ENCODE measurements at places on chromosomes 2 and 18.

DNA sequence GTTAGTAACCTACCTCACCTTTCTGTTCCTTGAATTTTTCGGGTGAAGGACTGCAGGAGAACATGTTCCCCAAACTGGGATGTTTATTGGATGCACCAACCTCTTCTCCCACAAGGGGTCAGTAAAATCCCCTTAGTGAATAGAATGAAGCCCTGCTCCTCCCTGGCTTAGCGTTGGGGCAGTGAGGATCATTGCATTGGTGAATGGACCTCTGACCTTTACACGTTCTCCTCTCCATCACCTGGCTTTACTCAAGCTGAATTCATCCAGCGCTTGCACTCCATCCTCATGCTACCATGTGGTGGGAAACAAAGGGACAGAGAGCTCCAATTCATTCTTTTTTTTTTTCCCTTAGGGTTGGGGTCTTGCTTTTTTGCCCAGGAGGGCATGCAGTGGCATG is 157.2 kb downstream of the MIB1 start:
- DNase-seq: peak; percentile 69

DNA sequence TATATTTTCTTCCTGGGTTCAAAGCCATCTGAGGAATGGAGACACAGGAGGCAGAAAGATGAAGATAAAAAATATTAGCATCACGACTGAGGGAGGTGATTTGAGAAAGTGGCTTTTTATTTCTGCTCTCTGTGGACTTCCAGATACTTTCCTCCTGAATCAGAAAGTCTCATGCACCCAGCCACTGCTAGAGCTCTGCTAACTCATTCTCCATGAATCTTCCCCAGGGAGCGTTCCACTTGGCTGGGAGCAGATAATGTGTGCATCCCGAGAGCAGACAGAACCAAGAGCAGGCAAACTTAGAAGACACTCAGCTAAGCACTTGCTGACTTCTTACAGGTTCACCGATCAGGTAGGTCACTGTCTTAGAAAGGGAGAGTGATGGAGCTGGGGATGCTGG is 264.1 kb upstream of the THUMPD2 start:
- no peak for DNase-seq

GRCh38 chr2:216312441-216312840 is 59.8 kb downstream of the MARCHF4 start:
- DNase-seq: no peak

GRCh38 chr18:45370255-45371010 is 244.8 kb upstream of the SLC14A2 start:
- DNase-seq: peak; percentile 53

DNA sequence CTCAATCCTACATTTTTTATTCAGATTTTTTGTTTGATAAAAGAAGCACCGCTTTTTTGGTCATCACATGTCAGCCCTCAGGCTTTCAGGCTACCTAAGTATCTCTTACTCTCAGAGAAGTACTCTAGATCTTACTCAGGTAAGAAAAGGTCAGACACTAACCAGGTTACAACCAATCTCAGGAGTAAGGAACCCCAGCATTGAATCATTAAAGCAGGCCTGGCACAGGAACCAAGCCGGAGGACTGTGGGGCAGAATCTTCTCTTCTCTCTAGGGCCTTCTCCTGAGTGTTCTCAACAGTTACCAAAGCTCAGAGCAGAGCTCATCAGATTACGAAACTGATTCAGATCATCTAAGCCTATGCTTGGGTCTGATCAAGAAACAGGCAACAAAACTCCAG is 28.2 kb downstream of the RBMS1 start:
- no peak for DNase-seq

- DNase-seq: no peak
These were observed 260.8 kb downstream of the RDH14 start for GRCh38 chr2:18299423-18300212.

- no peak for DNase-seq
These were observed 180.8 kb downstream of the WDR7 start for GRCh38 chr18:56831988-56832387.

- peak; percentile 31 for DNase-seq
These were observed 12.4 kb downstream of the DYM start for GRCh38 chr18:49447810-49448745.

GRCh38 chr18:56570978-56571377 is 67.4 kb downstream of the TXNL1 start:
- DNase-seq: peak; percentile 68

DNA sequence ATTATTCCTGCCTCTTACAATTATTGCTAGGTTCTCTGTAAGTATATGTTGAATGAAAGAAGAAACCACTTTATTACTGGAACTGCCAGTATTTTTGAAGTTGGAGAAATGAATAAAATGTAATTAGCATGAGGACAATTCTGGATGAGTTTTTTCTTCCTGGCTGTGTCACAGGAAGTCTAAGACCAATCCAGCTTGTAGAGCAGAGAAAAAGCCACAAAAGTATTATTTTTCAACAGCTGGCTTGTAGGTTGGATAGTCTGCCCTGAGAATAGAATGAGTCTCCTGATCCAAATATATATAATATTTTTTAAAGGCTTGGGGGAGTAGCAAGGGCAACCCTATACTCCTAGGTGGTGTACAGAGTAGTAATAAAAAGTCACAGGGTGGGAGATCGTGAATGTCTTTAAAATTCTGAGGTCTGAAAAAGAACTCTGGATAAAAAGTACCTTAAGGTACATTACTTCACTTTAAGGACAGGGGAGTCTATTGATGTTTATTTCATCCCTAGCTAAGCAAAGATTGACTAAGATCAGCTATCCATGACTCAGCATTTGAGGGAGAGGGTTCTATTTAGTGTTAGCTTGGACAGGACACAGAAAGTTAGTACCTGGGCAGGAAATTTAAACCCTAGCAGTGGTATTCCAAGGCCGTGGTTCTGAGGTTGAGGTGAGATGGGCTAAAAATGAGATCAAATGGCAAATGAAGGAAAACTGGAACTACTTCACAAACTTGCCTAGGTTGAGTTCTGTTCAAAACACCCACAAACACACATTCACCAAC is 31.7 kb downstream of the SLC40A1 start:
- DNase-seq: no peak

- DNase-seq: peak; percentile 75
These were observed 77.7 kb upstream of the SMAD2 start for GRCh38 chr18:48007955-48008701.

DNA sequence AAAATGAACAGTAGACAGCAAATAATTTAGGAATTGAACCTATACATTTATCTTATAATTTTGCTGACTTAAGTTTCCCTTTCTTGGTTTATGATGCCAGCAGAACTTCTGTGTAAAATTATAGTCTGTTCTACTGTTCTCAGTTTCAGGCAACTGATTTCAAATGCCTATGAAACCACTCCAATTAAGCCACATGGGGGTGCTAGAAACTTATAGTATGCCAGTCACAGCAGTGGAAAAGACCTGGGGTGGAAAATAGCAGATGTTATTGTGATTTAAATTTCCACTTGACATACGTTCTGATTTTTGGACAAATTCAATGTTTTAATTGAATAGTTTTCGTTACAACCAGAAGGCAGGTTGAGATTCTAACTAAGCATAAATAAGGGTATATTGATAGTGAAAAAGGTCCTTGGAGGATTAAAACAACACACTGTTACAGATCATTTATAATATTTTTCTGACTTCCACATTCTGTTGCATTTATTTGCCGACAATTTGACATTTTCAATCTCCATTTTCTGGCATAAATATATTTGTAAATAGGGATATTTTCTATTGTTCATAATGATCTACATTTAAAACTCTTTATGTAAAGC is 61.4 kb downstream of the CPS1 start:
- DNase-seq: peak; percentile 4

DNA sequence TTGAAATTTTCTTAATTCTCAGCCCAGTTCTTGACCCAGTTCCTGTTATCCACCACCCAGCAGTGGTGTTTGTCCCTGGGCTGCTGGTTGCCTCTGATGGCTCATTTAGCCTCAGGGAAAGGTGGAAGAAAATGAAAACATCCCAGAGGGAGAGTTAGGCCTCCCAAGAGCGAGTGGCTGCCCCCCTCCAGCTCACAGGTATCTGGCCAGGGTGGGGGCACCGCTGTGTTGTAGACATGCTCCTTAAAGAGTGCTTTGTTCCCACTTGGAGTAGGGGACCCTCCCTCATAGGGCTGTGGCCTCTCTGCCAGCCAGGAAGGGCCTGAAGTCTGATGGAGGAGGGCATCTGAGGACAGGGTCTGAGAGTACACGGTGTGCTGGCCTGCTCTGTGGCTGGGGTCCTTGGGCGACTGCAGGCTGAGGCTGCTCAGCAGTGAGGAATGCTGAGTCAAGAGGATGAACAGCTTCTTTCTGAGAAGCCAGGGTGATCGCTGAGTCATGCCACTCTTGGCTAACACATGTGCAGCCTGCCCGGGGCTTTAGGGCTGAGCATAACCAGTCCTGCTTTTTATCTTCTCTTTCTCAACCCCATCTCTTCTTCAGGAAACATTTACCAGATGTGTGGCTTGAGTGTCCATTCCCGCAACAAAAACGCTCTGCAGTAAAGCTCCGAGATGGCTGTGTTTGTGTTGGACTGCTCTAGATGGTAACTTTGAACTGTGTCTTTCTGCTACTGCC is 72.3 kb downstream of the IL1R2 start:
- DNase-seq: peak; percentile 91

GRCh38 chr18:21599585-21600525 is 649 bp downstream of the ESCO1 start:
- DNase-seq: peak; percentile 64

DNA sequence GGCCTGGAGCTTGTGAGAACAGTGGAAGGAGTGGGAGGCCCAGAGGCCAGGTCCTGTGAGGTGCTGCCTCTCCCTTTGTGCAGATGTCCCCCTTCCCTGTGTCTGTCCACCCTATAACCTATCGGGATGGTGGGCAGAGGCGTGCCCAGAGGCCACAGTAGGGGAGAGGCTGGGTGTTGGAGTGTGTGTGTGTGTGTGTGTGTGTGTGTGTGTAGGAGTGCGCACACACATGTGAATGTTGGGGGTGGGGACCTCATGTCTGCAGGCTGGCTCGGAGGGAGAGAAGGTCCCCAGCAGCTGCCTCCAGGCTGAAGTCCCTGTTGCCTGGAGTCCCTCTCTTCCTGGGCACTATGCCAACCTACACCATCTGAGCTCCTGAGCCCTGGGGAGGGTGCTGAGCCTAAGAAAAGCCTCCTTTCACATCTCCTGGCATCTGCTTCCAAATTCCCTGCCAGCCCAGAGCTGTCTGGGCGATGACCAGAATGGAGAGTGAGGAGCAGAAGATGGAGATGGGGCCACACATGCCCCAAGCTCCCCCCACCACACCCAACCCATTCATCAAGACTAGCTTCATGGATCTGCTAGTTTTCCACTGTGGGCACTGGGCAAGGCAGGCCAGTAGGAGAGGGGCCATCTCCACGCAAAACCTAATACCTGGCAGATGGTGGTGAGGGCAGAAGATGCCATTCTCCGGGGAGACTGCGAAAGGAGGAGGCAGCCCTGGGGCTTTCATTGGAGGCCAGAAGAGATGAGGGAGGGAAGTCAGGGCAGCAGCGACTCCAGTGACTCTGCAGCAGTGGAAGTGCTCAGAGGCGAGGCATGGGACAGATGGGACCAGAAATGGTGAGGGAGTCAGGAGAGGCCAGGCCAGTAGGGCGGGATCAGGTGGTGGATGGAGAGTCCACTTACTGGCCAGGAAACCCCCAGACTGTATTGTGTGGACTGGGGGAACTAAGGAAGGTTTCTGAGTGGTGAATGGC is 20.3 kb downstream of the KCNK3 start:
- DNase-seq: no peak

GRCh38 chr18:22838639-22839277 is 94.4 kb upstream of the RBBP8 start:
- no peak for DNase-seq

GRCh38 chr2:83282043-83282795 is 1176.9 kb downstream of the SUCLG1 start:
- no peak for DNase-seq

DNA sequence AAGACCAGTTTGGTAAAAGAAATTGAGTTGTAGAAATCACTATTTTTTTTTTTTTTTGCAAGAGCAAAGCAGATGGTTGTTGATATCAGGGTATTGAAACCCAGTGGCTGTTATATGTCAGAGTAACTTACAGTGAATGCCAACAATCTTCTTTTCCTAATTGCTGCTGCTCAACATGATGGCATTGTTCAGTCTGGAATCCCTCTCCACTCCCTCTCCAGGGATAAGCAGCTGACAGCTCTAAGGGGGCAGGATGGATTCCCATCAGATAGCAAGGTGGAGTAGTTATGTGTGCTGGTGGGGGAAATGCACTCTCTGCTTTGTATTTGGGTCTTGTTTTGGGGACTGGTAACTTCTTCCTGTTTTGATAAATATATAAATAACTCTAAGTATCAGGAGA is 200.0 kb downstream of the PIK3C3 start:
- DNase-seq: no peak

- DNase-seq: no peak
These were observed 32.3 kb downstream of the SCN9A start for GRCh38 chr2:166343467-166343866.

GRCh38 chr2:128313931-128314347 is 4.7 kb downstream of the HS6ST1 start:
- no peak for DNase-seq

DNA sequence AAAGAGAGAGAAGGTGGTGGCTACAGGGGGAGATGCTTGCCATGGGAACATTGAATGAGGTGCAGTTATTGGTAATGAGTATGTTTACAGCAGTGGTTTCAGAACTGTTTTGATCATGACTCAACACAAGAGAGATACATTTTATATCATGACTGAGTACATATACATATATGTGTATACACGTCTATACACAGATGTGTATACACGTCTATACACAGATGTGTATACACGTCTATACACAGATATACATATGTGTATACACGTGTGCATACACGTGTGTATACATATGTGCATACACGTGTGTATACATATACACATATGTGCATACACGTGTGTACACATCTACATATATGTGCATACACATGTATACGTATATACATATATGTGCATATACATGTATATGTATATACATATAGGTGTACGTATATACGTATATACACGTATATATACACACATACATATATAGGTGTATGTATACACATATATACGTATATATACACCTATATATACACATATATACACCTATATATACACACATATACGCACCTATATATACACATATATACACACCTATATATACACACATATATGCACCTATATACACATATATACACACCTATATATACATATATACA is 518.5 kb downstream of the TSN start:
- no peak for DNase-seq

DNA sequence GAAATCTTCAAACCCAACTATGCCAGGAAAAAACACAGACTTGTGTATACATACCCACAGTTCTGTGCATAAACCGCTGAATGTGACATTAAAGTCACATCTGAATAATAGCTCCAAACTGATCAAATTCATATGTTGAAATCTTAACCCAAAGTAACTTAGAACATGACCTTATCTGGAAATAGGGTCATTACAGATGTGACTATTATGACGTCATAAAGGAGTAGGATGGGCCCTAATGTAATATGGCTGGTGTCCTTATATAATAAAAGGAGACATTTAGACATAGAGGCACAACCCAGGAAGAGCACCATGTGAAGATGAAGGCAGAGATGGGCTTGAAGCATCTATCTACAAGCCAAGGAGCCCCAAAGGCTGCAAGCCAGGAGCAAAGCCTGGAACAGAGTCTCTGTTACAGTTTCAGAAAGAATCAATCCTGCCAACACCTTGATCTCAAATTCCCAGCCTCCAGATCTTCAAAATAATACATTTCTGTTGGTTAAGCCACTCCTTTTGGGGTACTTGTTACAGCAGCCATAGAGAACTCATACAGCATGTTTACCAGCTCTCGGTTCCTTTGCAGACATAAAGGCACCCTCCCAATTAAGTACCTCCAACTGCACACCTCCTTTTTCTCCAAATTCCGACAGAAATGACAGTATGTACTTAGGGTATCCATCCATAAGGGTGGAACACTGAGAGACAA is 27.6 kb downstream of the SOX11 start:
- no peak for DNase-seq

- peak; percentile 43 for DNase-seq
These were observed 153.8 kb downstream of the MAP2 start for GRCh38 chr2:209577376-209578357.

Measured in suppressor macrophage (primary cell).